ENCODE measurements at places on chromosomes 12 and 14.

DNA sequence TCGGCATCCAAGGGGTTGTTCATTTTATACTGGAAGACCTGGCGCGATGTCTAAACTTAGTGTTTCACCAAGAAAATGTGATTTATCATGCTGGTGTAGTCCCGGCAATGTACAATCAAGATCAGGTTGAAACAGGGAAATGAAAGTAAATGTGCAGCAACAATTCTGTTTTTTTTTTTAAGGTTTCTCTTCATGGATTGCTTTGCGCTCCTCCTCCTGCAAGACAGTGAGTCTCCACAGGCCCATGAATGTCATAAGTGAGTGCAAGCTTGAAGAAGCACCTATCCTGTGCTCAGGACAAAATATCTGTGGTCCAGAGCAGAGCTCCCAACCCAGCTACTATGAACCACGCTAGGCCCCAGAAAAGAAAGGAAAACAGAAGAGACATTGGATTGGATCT, 143.4 kb downstream of the KCNK10 start:
- DNase-seq, result no peak

DNA sequence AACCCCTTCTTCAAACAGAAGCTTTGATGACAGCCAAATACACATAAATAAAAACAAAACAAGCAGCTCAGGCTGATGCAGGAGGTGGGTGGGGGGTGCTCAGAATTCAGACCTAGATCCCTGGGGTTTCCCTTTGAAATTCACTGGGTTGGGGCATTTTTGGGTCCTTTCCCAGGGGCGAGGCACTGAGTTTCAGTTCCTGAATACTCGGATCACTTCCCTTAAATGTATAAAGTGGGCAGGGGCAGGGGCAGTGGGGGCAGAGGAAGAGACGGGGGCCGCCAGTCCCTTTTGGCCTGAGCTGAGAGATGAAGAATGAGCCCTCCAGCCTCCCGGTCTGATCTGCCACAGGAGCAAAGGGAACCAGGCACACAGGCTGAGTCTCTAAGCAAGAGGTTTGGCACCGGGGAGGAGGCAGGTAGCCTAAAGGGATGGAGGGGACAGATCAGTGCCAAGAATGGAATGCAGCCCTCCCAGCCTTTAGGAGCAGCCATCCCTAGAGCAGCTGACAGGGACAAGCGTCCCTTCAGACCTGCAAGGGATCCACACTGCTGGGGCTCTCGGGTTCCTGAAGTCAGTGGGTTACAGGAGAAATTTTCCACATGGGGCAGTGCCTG, 20.3 kb downstream of the KDM2B start:
- no peak for DNase-seq

- DNase-seq, result no peak
Measured at GRCh38 chr12:19891936-19892591, 452.8 kb downstream of the AEBP2 start.

- no peak for DNase-seq
Measured at GRCh38 chr14:101713621-101714349, 47.7 kb upstream of the PPP2R5C start.

DNA sequence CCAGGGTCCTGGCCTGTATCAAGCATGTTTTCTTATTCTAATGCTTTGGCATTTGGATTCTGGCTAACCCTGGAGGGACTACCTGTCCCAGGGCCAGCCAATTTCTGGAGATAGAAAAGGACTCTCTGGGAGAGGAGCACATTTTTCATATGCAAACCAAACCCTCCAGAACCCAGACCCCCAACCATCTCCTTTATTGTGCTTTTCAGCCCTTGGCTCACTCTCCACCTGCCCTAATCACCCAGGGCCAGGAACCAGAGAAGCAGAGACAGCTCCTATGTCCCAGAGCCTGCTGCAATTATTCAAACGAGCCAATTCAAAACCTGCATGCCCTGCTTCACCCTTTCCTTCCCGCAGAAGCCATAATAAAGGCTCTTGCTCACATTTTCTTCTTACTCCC, 23.8 kb downstream of the HSPB8 start:
- DNase-seq, result no peak

DNA sequence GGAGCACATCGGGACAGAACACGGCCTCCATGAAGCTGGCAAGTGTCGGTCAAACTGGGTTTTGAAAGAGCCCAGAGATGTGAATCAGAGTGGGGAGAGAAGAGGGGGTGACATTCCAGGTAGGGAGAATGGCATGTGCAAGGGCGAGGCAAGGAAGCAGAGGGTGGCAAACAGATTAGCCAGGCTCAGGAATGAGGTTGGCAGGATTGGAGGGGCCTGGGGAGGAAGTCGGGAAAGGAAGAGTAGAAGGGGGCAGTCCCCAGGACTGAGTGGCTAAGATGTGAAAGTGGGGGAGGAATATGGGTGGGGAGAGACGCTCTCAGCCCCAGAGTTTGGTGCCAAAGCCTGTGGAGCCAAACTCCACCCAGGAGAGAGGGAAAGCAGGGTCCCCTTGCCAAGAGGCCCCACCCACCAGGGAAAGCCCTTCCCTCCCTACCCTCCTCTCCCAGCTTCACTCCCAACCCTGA, 5.5 kb upstream of the HDAC7 start:
- no peak for DNase-seq

DNA sequence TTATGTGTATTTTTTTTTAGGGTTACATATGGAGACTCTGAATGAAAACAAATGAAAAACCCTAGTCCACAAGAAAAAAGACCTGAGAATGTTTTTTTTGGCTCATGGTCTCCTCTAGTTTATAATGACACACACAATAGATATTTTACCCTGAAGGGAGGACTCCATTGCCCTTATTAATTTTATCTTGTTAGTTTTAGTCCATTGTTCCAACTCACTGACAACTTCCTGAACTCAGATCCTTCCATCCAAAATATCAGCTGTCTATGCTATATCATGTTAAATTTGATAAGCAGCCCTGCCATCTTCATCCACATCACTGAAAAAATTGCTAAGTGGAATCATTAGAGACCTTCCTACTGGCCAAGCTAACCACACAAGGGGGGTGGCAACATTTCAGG, 232.1 kb downstream of the MON2 start:
- DNase-seq, result no peak

GRCh38 chr14:52061390-52061789, 7.5 kb downstream of the NID2 start:
- DNase-seq, result no peak

DNA sequence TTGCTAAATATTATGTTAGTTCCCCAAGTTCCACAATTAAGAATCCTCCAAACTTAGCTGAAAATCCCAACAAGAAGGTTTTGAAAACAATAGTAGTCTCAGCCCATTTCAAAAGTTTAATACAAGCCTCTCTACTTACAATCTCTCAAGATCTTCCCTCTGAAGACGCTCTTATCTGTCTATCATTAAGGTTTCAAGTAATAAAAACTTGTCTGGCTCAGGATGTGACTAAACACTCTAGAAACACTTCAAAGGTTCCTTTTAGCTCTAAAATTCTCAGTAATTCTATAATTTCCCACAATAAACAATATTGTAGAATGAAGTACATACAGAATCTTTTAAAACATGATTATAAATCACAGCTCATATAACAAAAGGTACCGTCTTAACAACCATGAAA, 16.3 kb downstream of the YAF2 start:
- DNase-seq, result no peak

- DNase-seq, result no peak
Measured at GRCh38 chr12:20390846-20391245, 22.5 kb downstream of the PDE3A start.

GRCh38 chr12:128818065-128819022, 5.4 kb downstream of the SLC15A4 start:
- no peak for DNase-seq

DNA sequence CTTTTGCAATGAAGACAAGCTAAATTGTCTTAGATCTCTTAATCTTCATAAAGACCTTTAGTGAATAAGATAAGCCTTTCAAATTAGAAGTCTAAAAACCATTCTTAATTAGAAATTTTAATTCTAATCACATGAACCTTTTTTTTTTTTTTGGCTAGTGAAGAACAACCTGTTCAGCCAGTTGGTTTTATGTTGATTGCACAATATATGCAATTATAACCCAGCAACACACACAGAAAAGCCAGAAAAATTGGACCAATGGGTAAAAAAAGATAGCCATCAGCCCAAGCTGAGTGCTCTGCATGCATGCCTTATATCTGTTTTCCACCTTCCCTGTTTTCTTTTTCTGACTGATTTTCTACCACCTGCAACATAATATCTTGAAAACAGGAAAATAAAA, 252.2 kb downstream of the SYT10 start:
- no peak for DNase-seq

DNA sequence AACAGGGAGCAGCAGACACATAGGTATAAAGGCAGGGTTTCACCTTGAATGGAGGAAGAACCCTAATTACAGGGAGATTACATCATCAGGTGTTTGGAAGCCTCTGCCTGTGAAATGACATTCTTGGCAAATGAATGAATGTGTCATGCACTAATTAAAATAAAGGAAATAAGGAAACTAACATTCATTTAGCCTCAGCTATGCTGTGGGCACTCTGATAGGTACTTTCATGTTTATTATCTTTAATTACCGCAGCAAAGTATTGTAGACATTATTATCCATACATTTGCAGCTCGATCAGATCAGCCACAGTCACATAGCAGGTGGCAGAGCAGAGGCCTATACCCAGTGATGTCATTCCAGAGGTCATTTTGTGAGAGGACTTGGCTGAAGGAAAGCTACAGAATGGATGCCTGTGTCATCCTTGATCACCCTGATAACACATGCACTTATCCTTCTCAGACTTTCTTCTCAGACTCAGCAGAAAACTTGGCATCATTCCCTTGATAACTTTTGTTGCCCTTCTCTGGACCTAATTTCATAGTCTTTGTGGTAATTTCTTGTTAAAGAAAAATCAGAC, 18.4 kb downstream of the ZNF664 start:
- no peak for DNase-seq

Data from AG04449 (cell line).